Osteoblast (primary cell): ENCODE measurements at places on chromosomes 3 and 15.

DNA sequence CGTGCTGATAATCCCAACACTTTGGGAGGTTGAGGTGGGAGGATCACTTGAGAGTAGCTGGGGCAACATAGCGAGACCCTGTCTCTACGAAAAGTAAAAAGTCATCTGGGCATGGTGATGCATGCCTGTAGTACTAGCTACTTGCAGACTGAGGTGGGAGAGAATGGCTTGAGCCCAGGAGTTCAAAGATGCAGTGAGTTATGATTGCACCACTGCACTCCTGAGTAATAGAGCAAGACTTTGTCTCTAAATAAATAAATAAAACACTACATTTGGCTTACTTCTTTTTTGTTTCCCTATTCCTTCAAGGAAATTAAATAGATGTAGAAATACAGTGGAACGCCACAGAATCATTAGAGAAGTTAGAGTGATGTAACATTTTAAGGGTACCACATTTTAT is 20.1 kb upstream of the LDHAL6B start:
- DNase-seq, result no peak

DNA sequence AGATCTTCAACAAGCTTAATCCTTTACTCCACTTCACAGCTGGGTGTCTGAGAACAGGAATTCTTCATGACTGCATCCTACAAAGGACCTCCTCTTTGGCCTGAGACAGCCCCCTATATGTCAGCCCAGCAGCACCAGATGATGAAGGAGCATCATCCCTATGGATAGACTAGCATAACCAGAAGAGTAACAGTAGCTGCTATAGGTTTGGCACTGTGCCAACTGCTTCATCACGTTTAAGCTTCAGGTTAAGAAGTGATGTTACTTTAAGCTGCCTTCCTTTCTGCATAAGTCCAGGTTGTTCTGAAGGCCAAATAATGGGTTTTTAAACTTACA is 50.6 kb downstream of the CMSS1 start:
- DNase-seq, result no peak

DNA sequence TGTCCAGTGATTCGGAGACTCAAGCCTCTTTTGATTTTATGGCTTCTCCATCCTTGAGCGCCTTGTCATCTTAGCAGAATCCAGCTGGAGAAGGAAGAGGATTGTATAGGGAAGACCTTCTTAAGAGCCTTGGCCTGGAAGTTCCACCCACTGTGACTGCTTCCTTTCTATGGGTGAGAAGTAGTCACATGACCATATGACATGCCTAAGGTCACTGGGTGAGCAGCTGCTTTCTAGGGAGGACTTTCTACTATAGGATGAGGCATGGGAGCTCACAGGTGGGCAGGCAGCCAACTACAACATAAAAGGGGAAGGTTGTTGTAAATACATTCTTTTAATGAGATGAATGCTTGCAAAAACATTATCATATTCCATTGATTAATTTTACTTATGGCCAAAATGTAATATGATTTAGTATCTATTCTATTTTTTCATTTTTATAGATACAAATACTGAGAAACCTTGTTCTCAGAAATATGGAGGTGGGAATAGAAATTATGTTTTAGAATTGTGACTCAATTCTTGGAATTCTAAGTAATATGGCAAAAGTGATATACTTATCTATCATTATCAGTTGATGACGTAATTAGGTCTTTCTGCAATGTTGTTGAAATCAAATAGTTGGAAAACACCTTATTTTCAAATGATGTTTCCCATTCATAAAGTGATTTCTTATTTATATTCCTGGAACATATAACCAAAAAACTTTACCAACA is 53.6 kb upstream of the MINAR1 start:
- DNase-seq, result no peak

GRCh38 chr3:23648326-23648995 is 157.3 kb upstream of the UBE2E1 start:
- DNase-seq, result peak; percentile 77

DNA sequence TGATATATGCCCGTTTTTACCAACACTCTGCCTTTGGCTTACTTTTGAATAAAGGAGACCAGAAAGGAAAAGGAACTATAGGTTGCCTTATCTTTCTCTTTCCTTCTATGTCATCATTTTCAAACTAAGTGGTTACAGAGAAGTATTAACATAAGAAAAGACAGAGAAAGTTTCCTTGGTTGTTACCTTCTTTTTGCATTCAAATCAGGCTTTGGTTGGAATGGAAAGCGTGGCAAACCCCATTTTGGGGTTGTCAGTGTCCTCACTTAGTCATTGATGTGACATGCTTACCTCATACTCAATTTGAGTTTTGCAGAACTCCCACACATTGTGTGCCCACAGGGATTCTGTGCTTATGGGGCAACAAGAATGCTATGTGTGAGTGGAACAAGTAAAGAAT is 3.7 kb upstream of the THRB start:
- no peak for DNase-seq

DNA sequence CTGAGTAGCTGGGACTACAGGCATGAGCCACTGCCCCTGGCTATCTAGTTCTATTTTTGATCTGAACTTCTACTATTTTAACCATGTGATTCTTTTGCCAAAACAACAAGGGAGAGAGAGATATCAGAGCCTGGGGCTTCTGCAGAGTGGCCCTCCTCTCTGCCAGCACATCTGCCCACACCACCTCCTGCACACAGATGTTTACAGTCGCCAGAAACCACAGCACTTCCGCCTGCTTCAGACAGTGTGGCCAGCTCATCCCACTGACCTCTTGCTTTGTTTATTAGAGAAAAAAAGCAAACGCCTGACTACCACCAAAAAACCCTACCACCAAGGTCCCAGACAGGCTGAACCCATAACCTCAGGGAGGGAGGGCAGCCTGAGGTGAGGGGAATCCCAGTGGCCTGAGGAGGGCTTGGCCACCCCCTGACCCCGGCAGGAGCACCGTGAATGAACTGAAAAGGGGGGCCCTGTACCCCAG is 85.9 kb upstream of the ABHD2 start:
- DNase-seq, result peak; percentile 88

GRCh38 chr3:177551431-177551836 is 354.2 kb upstream of the TBL1XR1 start:
- no peak for DNase-seq

GRCh38 chr3:17945799-17946399 is 203.5 kb upstream of the TBC1D5 start:
- no peak for DNase-seq
